CD8-positive, alpha-beta memory T cell (primary cell): ENCODE measurements at places on chromosomes 7 and 10. TPM values are rescaled to one million over a fixed set of nuclear protein-coding genes. Genes with fewer than 3 reads are reported as not detected.

The KLF14 gene
- not detected for polyA plus RNA-seq

The ADAM22 gene
- polyA plus RNA-seq = 2.3 TPM

The TUBB8 gene
- not detected for polyA plus RNA-seq

The AMZ1 gene
- polyA plus RNA-seq = 0.08 TPM

The CCDC6 gene
- polyA plus RNA-seq = 4.9 TPM

The GDF10 gene
- polyA plus RNA-seq = 0.21 TPM

The MRLN gene
- polyA plus RNA-seq = not detected

The CACNA2D1 gene
- not detected for polyA plus RNA-seq

The ASAH2 gene
- polyA plus RNA-seq = 0.94 TPM

- no peak for DNase-seq
Observed at GRCh38 chr10:97718659-97719142, 5.2 kb downstream of the MARVELD1 start.

GRCh38 chr10:88253622-88254021 lies 329.5 kb downstream of the RNLS start:
- no peak for DNase-seq

DNA sequence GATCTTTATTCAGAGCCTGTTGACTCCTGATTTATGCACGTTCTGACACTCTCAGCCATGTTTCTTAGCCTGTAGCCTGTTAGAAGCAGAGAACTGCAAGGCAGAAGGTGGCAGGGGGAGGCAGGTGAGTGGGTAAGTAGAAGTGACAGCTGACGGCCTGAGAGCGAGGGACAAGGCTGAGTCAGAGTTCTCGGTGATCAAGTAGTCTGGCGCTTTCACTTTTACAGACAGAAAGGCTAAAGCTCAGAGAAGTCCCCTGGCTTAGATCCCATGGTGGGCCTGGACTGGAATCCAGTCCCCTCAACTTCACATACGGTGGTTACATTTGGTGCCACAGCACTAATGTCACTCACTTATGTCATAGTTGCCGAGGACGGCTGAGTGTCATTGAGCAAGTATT lies 139.0 kb downstream of the TACC2 start:
- no peak for DNase-seq

- DNase-seq = no peak
Observed at GRCh38 chr7:117673839-117674238, 194.0 kb downstream of the CFTR start.

- DNase-seq = no peak
Observed at GRCh38 chr10:78178940-78179339, 145.3 kb downstream of the RPS24 start.

DNA sequence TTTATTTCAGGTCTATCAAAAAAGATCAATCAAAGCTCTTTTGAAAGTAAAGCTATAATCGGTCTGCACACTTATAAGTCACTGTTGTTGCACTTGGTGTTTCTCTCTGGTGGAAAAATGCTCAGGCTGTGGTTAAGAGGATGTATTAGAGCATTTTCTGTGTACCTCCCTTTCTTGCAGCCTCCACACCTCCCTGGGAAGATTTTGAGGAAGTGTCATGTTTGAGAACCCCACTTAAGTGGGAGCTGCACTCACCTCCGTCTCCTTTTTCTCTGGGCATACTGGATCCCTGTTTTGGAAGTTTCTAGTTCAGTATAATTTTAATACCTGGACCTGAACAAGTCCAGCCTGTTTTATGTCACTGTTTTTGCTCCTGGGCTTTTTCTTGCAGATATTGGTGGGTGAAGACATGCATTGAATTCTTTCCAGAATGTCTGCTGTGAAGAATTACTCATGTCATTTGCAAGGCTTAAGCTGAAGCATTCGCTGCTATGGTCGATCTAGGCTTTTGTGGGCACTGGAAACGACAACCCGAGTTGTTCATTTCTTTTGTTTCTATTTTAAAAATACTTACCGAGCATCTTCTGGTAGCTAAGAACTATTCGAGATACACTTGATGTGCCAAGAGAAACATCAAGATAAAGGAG lies 36.6 kb downstream of the TCF7L2 start:
- no peak for DNase-seq

GRCh38 chr10:9469663-9470205 lies 1415.2 kb downstream of the GATA3 start:
- DNase-seq = no peak

DNA sequence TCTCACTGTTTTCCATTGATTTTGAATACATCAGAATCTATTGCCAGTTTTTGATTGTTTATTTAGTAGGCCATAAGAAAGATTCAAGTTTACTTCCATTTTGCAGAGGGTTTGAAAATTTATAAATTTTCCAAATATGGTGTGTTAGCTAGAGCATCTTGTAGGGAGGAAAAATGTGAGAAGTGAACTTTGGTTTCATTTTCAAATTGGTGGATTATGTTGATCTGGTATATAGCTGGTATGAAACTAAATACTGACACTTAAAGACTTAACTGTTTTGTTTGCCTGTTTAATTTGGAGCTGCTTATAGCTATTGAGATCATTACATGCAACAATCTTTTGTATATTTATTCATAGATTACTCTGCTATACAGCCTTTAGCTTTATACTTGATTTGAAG lies 108.1 kb downstream of the ADAM22 start:
- DNase-seq = no peak

GRCh38 chr10:113450046-113450804 lies 102.6 kb upstream of the HABP2 start:
- no peak for DNase-seq

DNA sequence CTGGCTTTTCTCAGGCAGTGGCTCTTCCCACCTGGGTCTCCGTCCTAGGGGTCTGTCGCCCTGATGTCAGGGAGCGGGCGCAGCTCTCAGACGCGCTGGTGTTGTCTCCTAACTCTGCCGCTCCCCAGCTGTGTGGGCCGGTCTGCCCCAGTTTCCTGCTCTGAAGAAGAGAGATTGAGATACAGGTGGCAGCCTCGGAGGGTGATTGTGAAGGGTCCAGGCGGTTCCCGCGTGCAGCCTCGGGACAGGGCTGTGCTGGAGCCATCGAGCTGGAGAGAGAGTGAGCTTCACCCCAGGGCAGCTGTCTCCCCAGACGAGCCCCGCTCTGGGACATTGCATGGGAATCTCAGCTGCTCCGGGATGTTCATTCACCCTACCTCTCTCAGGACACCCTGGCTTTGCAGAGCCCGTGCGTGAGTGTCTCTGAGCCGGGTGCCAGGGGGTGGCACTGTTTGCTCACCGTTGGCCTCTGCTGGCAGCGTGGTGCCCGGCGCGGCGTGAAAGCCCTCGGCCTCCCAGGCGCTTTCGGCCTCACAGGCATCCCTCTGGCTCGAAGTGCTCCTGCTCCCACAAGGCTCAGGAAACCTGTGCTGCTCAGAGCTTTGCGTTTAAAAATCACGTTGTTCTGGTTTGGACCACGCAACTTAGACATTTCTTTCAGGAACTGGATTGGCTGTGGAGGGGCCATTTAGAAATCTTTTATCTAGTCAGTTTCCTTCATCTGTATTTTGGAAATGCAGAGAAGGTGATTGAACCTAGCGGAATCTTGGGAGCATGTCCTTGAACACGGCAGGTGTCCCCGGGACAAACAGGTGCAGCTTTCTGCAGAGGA lies 33.8 kb upstream of the ZFAND2A start:
- DNase-seq = peak; percentile 34

- DNase-seq = no peak
Observed at GRCh38 chr7:55591282-55591931, 19.1 kb upstream of the VOPP1 start.

DNA sequence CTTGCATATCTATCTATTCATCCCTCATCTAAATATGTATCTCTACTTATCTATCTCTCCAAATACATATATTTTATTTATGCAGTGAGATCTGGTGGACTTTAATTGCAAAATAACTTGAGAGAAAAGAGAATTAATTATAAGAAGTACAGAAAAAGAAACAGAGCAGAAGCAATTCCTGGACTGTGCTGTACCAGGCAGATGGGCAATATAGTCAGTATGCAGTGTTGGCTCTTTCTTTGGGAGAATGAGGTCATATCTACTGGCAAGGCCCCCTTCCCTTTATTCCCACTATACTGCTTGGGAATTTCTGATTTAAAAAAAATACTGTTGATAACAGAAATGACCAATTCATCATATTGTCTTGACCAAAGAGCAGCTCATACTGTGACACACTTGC lies 49.0 kb upstream of the TOMM7 start:
- DNase-seq = no peak

DNA sequence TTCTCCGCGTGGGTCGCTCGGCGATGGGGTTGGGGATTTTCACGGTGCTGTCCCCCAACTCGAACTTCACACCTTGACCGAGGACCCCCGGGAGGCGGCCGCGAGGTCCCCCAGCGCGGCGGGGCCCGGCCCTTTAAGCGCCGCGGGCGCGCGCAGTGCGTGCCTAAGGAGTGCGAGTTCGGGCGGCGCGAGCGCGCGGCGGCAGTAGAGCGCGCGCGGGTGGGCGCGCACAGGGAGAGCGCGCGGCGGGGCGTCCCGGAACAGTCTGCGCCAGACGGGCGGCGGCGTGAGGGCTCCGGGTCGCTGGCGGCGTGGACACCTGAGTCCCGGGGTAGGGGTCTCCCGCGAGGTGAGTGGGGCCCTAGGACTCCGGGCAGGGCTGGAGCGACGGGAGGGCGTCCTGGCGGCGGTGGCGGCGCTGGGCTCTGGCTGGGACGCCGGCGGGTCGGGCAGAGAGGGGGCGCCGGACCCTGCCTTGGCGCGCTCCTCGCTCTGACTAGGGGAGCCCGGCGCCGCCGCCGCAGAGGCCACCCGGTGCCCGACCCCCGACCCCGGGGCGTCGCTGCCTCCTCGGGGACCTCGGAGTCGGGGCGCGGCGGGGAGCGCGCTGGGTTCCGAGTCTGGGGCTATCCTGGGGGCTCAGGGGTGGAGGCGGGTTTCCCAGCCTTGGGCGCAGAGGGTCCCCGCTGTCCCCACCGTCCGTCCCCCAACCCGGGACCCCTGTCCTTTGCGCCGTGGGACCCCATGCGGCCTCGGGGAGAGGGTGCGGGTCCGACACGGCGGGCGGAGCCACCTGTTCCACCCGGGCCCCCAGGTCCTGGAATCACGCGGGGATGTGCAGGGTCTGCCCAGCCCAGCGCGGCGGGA lies at the start of gene PROSER2:
TSS of gene PROSER2 (plus strand) at position 235 of the 867 bp plus-strand sequence. CDS start 28,722 bp downstream, outside the sequence.
- DNase-seq = peak; percentile 51

DNA sequence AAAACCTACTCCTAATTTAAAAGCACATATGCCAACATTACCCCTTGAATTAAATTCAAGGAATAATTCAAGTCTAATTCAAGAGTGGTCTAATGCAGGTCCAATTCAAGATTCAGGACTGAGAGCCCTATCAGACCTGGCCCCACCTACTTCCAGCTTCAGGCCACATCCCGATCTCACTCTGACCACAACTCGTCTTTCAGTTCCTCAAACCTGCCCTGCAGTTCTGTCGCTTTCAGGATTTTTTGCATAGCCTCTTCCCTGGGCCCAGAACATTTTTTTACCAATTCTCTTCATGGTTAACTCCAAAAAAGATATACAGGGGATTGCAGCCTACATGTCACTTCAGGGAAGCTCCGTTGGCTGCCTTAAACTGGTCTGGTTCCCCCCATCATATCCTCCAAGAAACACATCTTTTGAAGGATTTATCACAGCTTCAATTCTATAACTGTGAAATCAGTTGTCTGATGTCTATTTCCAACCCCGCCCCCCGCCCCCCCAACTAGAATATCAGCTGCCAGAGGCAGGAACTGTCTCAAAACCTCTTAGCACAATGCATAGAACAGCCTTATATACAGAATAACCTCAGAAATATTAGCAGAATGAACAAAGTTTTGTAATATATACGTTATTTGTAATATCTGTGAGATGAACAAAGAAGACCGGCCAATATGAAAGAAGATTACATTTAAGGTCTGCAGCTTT lies 20.8 kb downstream of the CCDC6 start:
- DNase-seq = no peak

GRCh38 chr10:58807629-58808022 lies 295.0 kb downstream of the BICC1 start:
- DNase-seq = no peak

- no peak for DNase-seq
Observed at GRCh38 chr10:125233726-125234125, 73.4 kb upstream of the CTBP2 start.

DNA sequence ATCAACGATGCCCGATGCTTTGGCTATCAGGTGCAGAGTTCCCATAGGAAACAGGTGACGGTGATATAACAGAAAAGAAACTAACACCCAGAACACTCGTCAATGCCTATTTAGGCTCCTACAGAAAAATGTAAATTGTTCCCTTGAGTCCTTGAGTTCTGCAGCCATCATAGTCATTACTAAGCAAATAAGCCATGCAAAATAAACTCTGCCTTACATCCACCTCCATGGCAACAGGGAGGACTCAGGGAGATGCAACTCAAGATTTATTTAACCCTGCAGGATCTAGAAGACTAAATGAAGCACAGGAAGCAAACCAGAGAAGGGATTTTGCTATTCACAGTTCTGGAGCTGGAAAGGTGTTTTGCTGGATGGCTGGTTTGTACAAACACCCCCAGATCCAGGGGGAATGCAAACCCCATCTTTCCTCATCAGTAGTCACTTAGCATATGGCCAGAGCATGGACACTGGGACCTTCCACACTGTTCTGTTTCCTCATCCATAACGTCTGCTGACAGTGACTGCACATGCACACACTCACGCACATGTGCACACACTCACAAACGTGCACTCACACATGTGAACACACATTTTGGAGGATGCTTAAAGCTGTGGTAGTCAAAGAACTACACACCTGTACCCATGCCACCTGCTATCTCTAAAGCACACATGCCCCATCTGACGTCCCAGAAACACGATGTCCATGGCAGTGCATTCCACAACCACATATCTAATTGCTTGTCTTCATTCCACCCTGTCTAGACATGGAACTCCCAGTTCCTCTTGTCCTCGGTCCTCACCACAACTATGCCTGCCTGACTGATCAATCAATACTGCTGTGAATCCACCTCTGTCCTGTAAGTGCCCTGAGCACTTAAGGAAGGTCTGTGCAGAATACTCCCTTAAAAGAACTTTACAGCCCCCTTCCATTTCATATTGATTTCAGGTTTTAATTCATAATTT lies 178.2 kb downstream of the COBL start:
- no peak for DNase-seq

GRCh38 chr7:38068461-38068860 lies 109.6 kb upstream of the STARD3NL start:
- no peak for DNase-seq

DNA sequence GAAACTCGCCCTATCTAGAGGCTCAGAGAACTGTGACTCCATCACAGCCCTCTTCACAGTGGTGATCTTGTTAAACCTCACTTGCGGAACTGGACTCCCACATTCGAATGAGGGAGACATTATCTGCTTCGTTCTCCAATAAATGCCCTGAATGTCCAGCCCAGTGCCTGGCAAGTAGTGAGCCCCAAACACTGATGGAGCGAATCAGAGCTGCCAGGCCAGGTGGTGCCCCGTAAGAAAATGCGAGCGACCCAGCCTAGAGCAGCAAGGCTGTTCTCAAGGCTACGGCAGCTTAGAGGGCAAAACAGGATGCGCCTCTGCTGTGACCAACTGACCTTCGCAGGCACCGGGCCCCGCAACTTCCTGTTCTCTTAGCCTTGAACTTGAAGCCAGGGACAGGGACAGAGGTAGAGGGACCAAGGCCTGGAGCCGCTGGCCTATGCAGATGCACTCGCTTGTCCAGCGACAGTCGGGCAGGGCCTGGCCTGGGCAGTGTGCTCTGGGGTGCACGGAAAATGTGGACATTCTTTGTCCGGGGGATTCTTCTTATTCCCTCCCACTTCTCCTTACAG lies 217.6 kb downstream of the TCERG1L start:
- no peak for DNase-seq

- no peak for DNase-seq
Observed at GRCh38 chr7:41796331-41796730, 93.4 kb upstream of the INHBA start.
